NCI-H748 treated with DMSO at 0.1 percent for 48 hours (cell line): ENCODE measurements at places on chromosomes 12 and 14.
A peak's percentile ranks its signal among the peaks of the same experiment; 100 is the strongest.

DNA sequence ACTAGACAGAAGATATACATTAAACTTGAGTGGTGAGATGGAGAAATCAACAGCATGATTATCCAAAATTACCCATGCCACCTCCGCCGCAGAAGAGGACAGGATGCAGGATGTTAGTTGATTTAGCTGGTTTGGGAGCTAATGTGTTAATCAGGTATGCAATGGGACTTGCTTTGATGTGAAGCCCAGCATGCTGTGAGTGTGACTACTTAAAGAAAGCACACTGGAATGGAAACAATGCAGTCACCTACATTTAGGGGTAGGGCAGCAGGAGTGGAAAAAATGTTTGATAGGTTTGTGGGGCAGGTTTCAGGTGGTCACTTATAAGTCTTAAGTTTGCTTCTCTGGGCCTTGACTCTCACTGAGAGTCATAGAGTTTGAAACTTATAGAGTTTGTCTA is 170.0 kb upstream of the DAAM1 start:
- DNase-seq, result no peak

- no peak for DNase-seq
Measured at GRCh38 chr14:22463763-22464173, 125.3 kb downstream of the DAD1 start.

DNA sequence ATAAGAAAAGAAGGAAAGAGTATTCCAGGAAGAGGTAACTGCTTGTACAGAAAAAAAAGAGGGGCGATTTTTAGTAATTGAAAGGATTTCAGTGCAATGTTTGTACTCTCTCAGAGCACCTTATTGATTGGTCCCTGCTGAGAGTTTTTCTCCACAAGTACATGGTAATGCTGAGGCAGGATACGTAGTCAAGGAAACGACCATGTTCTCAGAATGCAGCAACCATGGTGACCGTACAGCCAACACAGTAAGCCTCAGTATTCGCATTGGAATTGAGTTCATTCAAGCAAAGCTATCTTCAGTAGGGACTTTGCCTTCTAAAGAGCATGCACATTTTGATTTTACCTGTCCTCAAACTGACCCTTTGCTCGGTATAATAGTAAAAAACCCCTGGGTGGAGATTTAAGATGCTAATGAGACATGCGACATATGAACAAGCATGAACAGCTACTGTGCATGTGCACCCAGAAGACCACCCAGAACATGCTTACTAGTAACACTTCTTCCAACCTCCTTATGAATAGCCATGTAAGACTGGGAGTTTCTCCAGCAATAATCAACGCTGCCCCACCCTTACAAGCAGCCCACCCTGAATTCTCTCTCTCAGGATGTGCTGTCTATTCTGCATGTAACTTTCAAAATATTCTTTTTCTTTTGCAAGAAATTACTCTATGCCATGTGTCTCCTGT is 6.2 kb upstream of the SLC41A2 start:
- DNase-seq, result peak; percentile 55

GRCh38 chr14:92703516-92703915 is 44.9 kb downstream of the LGMN start:
- no peak for DNase-seq

GRCh38 chr14:38186216-38186615 is 21.5 kb upstream of the SSTR1 start:
- no peak for DNase-seq

- DNase-seq, result no peak
Measured at GRCh38 chr12:131616043-131616700, 94.7 kb upstream of the SFSWAP start.

DNA sequence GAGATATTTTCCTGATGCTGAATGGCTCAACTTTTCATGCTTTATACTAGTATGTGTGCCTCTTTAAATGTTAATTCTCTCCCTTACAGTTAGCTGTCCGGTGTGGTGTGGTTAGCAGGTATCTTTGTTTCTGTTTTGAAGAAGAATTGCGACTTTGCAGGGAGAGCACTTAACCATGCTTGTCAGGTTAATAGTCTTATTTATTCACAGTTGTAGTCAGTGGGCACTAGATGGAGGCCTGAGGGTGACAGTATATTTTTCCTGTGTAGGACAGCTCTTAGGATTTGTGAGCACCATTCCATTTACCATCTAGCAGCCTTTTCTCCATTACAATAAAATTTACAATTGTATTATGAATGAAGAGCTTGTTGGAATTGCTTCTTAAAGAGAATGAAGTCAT is 34.9 kb downstream of the PDE3A start:
- DNase-seq, result no peak

DNA sequence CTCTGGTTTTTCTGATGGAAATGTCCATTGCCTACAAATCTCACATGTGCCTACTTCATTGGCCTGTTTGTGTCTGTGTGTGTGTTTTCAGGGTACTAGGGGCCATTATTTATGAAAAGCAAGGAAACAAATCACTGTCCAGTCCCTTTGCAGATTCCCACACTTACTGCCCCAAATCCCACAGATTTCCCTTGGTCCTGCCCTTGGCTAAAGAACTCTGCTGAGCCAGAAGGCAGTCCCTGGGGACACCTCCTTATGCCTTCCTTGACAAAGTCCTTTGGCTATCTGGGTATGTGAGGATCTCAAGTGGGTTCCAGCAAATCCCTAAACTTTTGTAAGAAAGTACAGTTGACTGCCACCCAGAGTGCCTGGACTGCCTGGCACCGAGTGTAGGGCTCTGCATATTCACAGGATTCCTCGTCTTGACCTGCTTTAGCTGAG is 388.1 kb downstream of the BCAT1 start:
- DNase-seq, result no peak

GRCh38 chr12:59059088-59059935 is 139.0 kb upstream of the LRIG3 start:
- DNase-seq, result no peak

GRCh38 chr12:122858591-122859302 is 23.5 kb downstream of the HIP1R start:
- DNase-seq, result no peak
